ENCODE measurements at places on chromosomes 7 and 10.

DNA sequence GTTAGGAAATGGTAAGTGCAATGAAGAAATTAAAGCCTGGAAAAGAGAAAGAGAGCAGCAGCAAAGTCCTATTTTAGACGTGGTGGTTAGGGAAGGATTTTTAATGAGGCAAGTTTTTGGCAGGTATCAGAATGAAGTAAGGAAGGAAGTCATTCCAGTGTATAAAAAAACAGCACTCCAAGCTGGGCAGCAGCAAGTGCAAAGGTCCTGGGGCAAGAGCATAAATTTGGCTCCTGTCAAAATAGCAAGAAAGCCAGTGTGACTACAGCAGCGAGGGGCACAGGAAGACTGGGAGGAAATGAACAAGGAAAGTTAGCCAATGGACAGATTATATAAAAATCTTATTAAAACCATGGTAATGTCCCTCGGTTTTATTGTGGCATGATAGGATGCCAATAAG is 90.2 kb downstream of the PPP1R3A start:
- no peak for DNase-seq

DNA sequence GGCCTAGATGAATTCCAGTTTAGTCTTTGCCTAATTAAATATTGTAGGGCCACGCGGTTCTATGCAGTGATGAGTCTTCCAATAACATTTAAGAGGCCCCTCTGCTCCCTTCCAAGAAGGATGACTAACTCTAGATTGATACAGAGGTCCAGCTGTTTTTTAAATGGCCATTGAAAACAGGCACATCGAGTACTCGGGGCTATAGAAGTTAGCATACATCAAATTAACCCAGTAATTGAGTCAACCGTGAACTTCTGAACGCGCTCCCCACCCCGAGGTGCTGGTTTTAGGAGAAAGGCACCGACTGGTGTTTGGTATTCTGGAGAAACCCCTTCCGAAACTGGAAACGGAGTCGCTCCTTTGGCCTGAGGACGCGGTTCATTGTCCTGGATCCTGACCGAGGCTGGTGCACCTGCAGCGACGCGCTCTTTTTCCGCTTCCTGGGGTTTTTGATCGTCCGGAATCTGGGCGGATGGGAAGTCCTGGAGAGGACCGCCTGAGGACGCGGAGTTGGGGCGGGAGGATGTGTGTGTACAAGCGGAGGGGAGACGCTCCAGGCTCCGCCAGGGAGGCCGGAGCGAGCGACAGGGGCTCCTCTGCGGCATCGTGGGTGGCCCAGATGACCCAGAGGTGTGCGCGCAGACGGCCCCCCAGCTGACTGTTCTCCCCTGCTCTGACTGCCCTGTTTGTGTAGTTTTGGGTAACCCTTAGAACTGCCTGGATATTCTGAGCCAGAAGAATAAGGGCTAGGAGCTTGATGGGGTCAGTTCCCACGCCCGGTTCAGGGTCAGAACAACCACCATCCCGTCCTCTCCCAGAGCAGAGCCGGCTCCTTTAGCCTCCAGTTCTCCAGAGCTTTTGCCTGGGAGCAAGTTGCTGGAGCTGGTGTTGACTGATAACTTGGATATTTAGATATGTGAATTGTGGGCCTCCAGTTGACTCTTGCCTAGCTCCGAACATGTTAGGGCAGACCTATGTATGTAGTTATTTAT is 711 bp downstream of the FAM221A start:
- peak; percentile 75 for DNase-seq

- DNase-seq = no peak
These were observed 42.2 kb downstream of the MPLKIP start for GRCh38 chr7:40092182-40092581.

DNA sequence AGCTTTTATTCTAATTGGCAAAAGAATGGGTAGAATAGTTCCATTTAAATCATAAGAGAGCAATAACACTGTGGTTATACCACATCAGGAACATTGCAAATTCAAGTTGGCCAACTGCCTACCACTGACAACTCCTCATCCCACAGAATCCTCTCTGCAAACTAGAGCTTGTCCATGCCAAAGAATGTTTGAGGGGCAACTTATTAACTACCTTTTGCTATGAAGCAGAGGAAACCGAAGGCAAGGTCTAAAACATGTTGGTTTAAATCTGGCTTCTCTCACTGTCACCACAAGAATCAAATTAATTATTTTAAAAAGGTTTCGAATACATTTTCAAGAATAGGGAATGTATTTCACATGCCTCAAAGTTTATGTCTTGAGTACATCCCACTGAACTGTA is 36.0 kb downstream of the RHOBTB1 start:
- no peak for DNase-seq

DNA sequence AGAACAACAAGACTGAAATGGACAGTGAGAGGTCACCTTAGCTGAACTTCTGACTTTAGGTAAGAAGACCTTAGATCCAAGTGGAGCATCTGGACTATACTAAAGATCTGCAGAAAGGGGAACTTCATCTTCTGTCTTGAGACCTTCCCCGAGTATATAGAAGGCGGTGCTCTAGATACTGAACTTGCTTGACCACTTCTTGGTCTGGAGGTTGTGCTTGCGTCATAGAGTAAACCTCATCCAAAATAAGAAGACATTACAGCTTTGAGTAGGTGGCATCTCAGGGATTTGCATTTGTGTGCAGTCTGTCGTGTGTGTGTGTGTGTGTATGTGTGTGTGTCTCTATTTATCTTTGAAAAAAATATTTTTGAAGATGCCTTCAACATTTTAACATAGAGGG is 157.5 kb downstream of the CHN2 start:
- DNase-seq = no peak

- no peak for DNase-seq
These were observed 57.4 kb upstream of the NEBL start for GRCh38 chr10:20954519-20954918.

- DNase-seq = peak; percentile 30
These were observed 588.0 kb downstream of the CALN1 start for GRCh38 chr7:71824006-71824760.

DNA sequence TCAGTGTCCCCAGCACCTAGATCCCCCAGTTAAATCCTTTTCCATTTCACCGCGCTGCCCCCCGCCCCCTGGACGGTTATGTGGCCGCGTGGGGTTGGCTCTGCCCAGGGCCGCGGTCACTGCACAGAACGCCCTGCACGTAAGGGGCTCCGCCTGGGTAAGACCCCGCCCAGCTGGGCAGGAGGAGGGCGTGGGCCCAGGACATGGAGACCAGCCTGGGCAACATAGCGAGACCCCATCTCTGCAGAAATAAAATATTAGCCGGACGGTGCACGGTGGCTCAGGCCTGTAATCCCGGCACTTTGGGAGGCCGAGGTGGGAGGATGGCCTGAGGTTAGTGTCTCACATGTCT is 650 bp upstream of the ZFAND2A start:
- DNase-seq = no peak

DNA sequence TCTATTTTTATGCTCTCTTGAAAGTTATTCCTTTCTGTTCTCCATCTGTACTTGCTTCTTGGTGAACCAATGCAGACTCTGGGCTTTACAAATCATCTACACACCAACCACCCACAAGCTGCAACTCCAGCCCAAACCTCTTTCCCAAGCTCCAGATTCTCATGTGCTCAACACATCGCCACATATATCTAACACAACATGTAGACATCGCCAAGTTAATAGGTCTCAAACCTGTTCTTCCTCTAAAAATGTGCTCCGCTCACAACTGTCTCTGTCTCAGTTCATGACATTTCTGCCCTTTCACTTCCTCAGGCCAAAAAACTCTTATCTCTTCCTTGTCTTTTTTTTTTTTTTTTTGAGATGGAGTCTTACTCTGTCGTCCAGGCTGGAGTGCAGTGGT is 95.7 kb upstream of the EEPD1 start:
- DNase-seq = no peak

GRCh38 chr10:119139464-119140067 is 25.9 kb downstream of the SFXN4 start:
- DNase-seq = peak; percentile 50

DNA sequence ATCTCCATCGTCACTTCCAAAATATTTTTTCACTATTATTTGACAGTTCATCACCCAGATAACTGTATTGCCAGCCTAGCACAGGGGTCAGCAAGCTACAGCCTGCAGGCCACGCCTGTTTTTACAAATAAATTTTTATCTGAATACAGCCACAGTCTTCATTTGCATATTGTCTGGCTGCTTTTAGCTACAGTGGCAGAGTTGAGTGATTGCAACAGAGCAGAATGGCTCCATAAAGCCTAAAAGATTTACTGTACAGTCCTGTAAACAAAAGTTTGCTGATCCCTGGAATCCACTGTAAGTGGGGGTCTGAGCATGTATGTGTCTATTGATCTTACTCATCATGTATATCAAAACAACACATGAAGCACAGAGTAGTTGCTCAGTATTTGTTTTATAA is 45.9 kb upstream of the GNAI1 start:
- peak; percentile 63 for DNase-seq

DNA sequence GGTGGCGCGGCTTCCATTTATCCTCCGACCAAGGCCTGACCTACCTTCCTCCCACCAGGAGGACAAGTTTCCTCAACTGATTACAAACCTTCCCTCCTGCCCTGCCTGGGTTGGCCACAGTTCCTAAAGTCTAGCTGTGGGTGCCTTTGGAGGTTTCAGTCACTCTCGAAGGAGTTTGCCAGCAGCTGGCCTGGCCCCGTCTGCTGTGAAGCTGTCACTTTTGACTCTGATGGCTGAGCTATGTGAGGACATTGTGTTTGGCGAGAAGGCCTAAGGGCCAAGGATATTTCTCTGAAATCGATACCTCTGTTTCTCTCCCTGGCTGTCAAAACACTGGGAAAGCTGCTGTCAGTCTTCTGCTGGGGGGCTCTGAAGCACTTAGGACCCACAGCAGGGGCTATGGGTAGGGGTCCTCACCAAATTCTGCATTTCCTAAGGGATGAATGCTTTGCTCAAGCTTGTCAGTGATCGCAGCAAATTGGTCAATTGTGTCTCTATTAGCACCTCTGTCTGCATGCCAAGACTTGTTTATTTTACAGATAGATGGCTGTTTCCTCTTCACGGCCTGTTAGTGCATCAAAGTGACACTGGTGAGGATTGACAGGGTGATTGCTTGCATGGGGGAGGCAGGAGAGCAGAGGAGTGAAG is 31.9 kb upstream of the SAMD8 start:
- no peak for DNase-seq

DNA sequence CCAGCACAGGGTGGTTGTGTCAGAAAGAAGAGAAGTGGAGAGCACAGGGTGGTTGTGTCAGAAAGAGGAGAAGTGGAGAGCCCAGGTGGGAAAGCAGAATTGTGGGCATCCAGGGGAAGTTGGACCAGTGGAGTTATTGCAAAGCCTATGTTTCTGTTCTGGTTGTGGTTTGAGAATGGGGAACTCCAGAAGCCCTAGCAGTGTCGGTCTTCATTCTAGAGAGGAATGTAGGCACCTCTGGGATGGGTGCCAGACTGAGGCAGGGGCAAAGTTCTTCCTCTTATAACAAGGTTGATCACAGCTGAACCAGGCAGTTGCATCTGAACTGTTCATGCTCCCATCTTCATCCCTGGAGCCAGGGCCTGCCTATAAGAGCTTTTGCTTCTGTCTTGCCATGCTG is 954 bp downstream of the FSCN3 start:
- DNase-seq = no peak

DNA sequence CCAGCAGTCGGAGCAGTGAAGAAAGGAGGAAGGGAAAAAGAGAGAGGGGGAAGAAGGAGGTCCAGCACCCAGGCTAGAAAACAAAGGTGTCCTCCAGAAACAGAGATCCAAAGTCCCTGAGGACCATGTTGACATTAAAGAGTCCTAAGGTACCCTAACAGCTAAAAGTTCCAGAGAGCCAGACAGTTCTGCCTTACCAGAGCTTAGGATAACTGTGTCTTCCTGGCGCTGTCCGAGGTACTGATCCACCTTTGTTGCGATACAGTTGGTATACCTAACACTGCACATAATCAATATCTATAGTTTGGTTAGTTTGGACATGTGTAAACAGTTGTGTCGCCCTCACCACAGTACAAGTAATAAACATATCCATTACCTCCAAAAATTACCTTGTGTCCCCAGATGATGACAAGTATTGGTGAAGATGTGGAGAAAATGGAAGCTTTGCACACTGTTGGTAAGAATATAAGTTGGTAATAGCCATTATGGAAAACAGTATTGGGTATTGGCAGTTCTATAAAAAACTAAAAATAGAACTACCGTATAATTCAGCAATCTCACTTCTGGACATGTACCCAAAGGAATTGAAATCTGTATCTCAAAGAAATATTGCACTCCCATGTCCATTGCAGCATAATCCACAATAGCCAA is 59.8 kb downstream of the GRID1 start:
- DNase-seq = peak; percentile 18

DNA sequence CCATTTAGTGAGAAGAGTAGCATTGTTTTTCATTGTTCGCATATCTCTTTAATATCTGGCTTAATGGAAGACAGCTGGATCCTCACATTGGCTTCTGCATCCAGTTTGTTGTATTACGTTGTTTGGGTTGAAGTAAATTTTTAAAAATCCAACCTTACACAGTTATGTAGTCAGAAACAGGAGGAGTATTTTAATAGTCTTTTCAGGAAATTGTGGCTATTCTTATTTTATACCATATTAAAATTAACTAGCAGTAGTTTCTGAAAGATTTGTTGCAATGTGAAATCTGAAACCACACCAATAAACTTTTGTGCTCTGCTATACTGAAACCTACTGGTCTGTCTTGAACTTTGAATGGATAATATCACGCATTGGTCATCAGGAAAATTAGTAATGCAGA is 27.9 kb downstream of the MYPN start:
- DNase-seq = peak; percentile 41

DNA sequence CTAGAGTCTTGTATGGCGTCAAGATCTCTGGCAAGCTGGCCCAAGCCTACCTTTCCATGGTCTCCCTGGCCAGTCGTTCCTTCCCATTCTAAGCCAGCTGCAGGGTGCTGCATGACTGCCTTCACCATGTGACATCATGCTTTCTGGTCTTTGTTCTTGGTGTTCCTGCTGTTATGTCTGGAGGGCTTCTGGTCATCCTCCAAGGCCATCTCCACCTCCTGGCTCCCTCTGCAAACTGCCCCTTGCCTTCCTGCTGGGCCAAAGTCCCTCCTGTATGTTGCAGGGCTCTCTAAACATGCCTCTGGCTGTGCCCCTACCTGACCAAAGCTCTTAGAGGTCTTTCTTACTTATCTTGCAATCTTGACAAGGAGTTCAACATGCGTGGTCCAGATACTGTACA is 44.4 kb upstream of the SHH start:
- no peak for DNase-seq

GRCh38 chr7:26042237-26042636 is 109.8 kb upstream of the NFE2L3 start:
- no peak for DNase-seq

DNA sequence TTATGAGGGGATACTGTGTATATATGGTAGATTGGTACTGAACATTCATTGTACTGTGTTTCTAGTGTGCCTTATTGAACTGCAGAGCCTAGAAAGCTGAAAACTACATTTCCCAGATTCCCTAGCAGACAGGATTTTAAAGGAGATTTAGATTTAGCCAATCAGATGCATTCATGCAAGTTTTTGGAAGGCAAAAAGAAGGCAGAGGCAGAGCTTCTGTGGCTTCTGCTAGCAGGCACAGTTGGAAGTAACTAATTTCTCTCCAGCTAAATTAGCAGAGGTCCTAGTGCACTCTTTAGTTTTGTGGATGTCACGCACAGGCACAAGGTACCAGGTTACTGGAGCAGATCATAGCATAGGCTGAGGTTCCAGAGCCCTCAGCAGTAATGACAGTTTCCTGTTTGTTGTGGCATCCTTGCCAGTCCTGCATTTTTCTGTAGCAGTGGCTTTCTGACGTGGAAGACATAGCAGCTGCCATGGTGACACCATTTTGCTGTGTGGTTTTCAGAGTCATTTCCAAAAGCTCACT is 83.7 kb upstream of the CCDC71L start:
- no peak for DNase-seq

All from choroid plexus epithelial cell (primary cell).